ENCODE measurements at places on chromosomes 7 and 10.
A peak's percentile ranks its signal among the peaks of the same experiment; 100 is the strongest.

DNA sequence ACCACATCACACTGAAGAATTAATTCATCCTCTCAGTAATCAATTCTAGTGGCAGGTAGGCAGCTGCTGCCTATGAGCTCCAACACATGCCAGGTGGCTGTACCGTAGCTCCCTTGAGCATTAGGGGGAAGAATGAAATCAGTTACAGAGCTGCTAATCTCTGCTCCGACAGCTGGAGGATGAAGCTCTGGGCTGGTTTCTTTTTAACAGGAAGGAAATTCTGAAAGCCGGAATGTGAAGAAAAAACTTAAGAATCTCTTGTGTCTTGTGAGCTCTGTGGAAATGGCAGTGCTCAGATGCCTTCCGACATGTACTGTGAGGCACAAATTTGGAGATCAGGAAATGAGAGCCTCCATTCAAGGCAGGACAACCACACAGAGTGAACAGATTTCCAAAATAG lies 2.8 kb upstream of the AHCYL2 start:
- DNase-seq, result no peak

- DNase-seq, result no peak
These were observed 19.2 kb downstream of the PDK4 start for GRCh38 chr7:95577137-95577536.

DNA sequence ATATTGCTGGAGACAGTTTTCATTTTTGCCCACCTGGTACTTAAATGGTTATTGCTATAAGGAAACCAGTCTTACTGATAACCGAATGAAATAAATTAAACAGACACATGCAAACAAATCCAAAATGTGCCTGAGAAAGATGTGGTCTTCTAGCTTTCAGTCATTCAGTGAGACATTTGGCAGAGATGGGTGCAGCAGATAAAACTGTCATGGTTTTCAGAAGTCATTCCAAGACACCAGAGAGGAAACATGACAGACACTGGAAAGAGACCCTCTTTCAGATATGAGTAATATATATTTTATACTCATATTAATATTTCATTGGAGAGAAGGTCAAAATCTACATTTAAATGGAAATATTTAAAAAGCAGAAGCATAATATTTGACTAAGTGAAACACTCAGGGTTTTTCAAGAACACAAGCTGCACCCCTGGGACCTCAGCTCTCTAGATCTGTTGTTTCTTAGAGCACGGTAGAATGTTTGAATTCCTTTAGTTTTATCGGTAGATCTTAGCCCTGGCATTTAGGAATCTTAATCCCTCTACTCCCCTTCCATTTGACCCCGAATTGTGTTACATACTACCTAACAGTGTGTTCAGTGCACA lies 246.1 kb downstream of the AUTS2 start:
- DNase-seq, result no peak

DNA sequence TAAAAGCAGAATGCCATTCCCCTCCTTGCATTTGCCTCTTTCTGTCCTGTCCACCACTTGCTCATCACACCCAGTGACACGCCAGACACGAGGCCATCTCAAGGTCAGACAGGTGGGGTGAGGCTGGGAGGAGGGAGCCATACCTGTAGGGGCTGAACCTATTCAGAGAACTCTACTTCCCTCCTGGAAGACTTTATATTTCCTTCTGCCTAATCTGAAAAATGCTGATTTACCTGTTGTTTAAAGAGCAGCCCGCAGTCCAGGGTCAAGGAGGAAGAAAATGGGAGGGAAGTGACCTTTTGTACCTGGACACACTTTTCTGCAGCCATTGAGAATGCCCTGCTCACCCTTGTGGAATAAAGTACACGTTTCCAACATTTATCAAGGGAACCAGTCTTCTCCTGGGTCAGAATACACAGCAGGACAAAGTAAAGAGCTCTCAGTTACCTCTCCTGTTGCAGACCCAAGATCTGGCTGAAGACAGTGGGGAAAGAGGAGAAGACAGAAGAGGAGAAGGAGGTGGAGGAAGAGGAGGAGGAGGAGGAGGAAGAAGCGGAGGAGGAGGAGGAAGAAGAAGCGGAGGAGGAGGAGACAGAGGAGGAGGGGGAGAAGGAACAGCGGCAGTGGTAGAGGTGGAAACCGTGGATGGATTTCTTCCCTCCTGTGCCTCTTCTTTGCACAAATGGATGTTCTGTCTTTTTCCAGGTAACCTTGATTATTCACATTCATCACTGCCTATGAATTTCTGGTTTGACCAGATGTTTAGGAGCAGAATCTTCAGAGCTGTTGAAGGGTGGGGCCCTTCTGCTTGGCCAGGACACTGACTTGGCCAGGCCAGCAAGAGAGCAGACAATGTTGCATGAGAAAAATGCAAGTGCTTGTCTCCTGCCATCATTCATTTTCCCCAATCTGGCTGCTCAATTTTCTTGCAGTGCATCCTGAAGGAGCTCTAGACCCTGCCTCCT lies 1.2 kb upstream of the BLNK start:
- no peak for DNase-seq

- DNase-seq, result no peak
These were observed 201.5 kb downstream of the DNAJB9 start for GRCh38 chr7:108770981-108771745.

- DNase-seq, result peak; percentile 58
These were observed 23.9 kb upstream of the HSPB1 start for GRCh38 chr7:76278540-76278939.

DNA sequence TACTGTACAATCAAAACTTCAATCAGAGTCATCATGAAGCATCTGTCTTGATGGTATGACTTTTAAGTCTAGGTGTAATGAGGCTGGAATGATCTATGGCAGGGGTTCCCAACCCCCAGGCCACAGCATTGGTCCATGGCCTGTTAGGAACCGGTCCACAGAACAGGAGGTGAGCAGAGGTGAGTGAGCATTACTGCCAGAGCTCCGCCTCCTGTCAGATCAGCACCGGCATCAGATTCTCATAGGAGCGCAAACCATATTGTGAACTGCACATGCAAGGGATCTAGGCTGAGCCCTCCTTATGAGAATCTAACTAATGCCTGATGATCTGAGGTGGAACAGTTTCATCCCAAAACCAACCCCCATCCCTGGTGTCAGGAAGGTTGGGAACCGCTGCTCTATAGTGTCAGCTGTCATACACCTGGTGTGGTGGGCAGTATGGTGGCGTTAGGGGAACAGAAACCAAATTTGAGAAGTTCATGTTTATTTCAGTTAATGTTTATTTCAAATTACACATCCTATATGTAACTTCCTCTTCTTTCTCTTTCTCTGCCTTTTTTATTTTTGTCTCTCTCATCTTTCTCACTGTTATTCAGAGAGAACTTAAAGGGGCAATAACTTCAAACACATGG lies 432.6 kb downstream of the TNS3 start:
- no peak for DNase-seq
